Foreskin keratinocyte (primary cell): ENCODE measurements at places on chromosomes 11 and 22. TPM values are rescaled to one million over a fixed set of nuclear protein-coding genes. Genes with fewer than 3 reads are reported as not detected.

HEPN1 gene
- not detected in 2 replicates for polyA plus RNA-seq

TRIM29 gene
- polyA plus RNA-seq = 211 and 233 TPM in 2 replicates

P4HA3 gene
- 0.64 and 0.95 TPM in 2 replicates for polyA plus RNA-seq

RRAS2 gene
- polyA plus RNA-seq = 80.7 and 89.3 TPM in 2 replicates

PHF21B gene
- polyA plus RNA-seq = 0.10 and 0.12 TPM in 2 replicates

OR2D2 gene
- polyA plus RNA-seq = not detected in 2 replicates

RFPL3 gene
- not detected in 2 replicates for polyA plus RNA-seq

CHST1 gene
- not detected in 2 replicates for polyA plus RNA-seq

FGF3 gene
- polyA plus RNA-seq = not detected in 2 replicates

DDTL gene
- polyA plus RNA-seq = 0.56 and 0.71 TPM in 2 replicates

OR4S2 gene
- polyA plus RNA-seq = not detected in 2 replicates

IFTAP gene
- polyA plus RNA-seq = 22.5 and 22.7 TPM in 2 replicates

P2RX6 gene
- 0.21 and 0.38 TPM in 2 replicates for polyA plus RNA-seq

SDHAF2 gene
- polyA plus RNA-seq = 49.8 and 53.2 TPM in 2 replicates

PIK3IP1 gene
- polyA plus RNA-seq = 4.6 and 8.6 TPM in 2 replicates

OR8D1 gene
- polyA plus RNA-seq = not detected in 2 replicates

MMP3 gene
- polyA plus RNA-seq = 0.15 and 0.16 TPM in 2 replicates

PHLDB1 gene
- polyA plus RNA-seq = 31.8 and 39.6 TPM in 2 replicates

CSF2RB gene
- polyA plus RNA-seq = not detected in 2 replicates

MN1 gene
- polyA plus RNA-seq = 4.2 and 4.6 TPM in 2 replicates

ARAP1 gene
- 38.5 and 40.3 TPM in 2 replicates for polyA plus RNA-seq

POTEH gene
- polyA plus RNA-seq = not detected in 2 replicates

A4GALT gene
- polyA plus RNA-seq = 13.8 and 19.1 TPM in 2 replicates

SCGB1A1 gene
- not detected in 2 replicates for polyA plus RNA-seq

CASP5 gene
- not detected in 2 replicates for polyA plus RNA-seq

SHANK3 gene
- polyA plus RNA-seq = 2.2 and 2.6 TPM in 2 replicates

BTG4 gene
- polyA plus RNA-seq = 0.10 TPM in 1 of 2 replicates, not detected in the other

P2RY6 gene
- 0.04 TPM in 1 of 2 replicates, not detected in the other for polyA plus RNA-seq

UBQLNL gene
- 0.04 and 0.11 TPM in 2 replicates for polyA plus RNA-seq

CCDC188 gene
- polyA plus RNA-seq = not detected in 2 replicates

UPK3A gene
- not detected in 2 replicates for polyA plus RNA-seq

KLHDC7B gene
- polyA plus RNA-seq = 0.02 TPM in 1 of 2 replicates, not detected in the other

GLYAT gene
- not detected in 2 replicates for polyA plus RNA-seq

SMIM38 gene
- polyA plus RNA-seq = not detected in 2 replicates

TAF6L gene
- 14.8 and 16.6 TPM in 2 replicates for polyA plus RNA-seq

BATF2 gene
- 0.35 and 0.36 TPM in 2 replicates for polyA plus RNA-seq
